ENCODE measurements at places on chromosomes 2 and 18.

DNA sequence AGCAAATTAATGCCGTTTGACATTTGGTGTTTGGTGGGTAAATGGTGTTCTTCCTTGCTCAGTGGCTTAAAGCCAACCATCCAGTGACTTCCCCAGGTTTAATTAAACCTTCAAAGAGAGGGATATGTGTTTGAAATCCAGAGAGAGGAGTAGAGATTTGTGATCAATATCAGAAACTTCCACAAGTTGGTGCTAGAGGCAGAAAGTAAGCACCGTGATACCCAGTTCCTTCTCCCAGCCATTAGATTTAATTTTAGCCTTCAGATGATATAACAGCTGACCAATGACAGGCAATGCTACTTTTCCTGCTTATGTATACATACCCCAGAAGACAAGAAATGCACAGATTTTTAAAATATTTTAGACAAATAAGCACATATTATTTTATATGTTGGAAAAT is 398.5 kb downstream of the CDH2 start:
- no peak for DNase-seq

- no peak for DNase-seq
Measured at GRCh38 chr2:44184106-44184505, 15.4 kb downstream of the PPM1B start.

GRCh38 chr2:165874445-165875039 is 79.0 kb downstream of the TTC21B start:
- no peak for DNase-seq

DNA sequence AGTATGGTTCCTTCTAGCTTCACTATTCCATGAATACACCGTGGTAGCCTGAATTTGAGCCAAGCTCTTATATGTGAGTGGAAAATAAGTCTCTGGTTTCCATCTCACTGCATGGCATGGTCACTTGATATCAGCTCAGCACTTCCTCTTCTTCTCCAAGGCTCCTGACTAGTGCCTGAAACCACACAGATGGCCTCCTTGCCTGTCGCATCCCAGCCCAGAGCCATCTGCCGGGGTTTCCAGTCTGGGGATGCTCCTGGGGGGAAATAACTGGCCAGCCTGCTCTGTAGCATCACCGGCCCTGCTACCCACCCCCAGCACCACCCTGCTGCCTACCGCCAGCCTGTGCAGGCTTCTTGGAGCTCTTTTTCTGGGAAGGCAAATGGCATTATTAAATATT is 7.7 kb upstream of the MARCHF4 start:
- DNase-seq = no peak

DNA sequence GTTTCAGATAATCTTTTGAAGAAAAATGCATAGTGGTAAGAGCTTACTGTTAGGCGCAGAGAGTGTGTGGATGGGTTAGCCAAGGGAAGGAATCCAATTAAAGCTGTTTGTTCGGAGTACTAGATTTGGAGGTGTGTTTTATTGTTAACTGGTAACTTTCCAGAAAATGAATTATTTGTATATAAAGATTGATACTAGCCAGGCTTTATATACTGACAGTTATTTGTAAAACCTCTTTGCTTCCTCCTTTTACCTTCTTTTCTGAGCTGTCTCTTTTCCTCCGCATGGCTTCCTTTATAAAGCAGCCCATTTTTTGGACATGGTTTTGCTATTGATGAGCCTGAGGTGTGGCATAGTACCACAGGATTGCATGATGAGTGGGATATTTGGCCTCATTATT is 25.6 kb downstream of the SPTBN1 start:
- DNase-seq = no peak

DNA sequence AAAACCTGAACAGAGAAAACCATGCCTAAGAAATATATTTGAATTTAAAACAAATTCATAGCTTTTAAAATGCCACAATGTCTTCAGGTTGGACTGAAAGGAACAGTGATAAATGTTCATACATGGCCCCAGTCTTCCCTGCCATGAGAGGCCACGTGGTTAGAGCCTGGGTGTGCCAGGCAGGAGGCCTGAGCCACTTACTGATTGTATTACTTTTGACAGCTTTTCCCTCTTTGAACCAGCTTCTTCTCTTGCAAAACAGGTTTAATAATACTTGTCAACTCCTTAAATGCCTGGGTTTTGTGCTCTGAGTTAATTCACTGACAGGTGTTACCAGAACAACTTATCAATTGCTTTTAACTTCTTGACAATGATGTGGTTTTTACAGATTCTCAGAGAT is 27.0 kb downstream of the RBKS start:
- DNase-seq = no peak

DNA sequence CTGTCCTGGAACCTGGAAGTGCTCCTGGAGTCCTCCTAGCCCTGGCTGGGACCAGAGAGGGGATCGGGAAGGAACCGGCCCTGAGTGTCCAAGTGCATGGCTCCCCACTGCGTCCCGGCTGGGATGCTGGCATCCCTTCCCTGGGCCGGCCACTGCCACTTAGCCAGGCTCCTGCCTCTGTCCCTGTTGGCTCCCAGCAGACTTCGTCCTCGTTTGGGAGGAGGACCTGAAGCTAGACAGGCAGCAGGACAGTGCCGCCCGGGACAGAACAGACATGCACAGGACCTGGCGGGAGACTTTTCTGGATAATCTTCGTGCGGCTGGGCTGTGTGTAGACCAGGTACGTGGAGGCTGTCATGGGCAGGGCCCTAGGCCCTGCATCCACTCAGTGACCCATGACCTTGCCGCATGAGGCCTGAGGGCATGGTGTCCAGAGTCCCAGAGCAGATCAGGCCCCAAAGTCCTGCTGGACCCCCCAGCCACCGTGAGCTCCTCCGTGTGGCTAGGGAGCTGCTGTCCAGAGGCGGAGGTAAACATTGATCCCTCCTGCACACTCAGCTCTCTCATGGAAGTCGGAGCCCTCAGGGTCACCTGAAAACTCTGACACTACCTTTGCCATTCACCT is 7.1 kb downstream of the ANO7 start:
- no peak for DNase-seq

DNA sequence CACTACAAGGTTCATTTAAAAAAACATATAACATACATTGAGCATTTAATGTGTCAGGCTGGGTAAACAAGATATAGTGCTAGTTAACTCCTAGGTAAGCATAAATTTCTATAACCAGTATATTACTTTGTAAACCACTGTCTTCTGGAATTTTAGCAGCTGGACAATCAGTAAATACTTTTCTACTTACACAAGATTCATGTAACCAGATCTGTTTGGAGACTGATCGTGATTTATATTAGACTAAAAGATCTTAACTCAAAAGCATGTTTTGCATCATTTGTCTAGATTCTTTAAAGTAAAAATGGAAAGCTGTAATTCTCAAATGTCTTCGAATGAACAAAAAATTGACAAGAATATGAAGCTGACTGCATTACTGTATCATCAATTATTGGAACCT is 941 bp upstream of the SGO2 start:
- DNase-seq = no peak

DNA sequence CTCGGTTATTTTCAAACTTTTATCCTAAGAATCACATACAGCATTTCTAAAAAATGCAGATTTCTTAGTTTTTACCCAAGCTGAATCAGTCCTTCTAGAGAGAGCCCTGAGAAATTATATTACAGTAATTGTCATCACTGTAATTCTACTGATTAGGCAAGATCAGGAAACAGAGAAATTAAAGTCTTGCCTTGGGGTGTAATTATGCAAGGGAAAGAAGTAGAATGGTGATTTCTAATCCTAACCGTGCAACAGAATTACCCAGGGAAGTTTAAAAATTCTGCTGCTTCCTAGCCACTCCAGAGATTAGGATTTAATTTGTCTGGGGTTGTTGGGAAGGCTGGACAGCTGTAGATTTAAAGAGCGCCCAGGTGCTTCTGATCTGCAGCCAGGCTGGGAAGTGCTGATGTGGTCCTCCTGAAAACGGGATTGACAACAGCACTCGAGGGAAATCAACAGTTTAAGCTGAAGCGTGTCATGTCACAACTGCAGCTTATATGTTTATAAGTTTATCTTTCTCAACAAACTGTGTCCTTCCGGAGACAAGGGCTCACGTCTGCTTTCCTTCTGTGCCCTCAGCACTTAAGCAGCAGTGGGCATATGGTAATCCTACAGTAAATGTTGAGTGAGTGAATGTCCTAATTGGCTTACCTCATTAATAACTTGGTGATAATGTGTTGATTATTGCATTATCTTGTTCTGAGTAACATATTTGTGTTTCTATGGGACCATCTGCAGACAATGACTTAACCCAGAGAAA is 671.9 kb upstream of the SOX11 start:
- DNase-seq = no peak

DNA sequence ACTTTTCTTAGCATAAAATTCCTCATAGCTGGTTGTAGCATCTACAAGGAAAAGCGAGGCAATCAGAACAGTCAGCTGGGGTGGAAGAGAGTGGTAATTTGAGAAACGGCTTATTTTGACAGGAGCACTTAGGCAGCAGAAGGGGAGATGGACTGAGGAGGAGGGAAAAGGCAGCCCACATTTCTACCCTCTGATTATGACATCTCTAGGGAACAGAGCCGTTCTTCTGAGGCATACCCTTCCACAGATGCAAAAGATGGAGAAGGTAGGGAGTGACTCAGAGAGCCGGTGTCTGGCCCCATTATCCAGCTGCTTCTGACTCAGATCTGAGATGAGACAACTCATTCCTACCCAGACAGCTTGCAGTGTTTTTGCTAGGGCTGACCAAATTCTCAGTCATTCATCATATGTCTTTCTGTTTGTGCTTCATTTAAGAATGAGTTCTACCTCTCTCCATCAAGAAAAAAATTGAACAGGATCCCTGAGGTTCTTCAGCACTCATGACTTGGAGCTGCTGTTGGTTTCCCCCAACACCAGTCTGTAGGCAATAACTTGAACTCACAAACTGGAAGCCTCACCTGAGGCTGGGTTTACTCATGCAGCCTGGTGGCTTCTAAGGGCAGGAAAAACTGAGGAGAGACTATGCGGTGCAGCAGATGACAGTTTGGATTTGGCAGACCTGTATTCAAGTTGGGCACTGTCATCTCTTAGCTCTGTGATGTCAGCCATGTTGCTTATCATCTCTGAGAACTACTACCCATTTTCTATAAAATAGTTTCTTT is 15.9 kb upstream of the SEC11C start:
- DNase-seq = no peak

DNA sequence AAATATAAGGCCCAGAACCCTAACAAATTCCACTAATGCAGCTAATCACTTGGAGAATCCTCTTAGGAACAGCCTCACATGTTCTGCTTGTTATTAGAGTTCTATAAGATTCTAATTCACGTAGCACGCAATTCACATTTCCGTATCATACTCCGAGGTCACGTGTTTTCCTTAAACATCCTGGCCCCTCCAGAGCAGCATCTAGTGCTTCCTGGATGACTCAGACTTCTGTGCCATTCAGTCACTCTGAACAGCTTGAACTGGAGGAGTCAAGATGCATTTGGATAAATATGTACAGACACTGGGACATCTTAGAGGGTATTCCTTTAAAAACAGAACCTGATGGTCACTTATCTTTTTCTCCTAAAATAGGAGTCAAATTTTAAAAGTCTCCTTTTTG is 156.5 kb downstream of the MYO5B start:
- DNase-seq = no peak

- DNase-seq = no peak
Measured at GRCh38 chr2:34851804-34852203, 1252.7 kb upstream of the FAM98A start.

DNA sequence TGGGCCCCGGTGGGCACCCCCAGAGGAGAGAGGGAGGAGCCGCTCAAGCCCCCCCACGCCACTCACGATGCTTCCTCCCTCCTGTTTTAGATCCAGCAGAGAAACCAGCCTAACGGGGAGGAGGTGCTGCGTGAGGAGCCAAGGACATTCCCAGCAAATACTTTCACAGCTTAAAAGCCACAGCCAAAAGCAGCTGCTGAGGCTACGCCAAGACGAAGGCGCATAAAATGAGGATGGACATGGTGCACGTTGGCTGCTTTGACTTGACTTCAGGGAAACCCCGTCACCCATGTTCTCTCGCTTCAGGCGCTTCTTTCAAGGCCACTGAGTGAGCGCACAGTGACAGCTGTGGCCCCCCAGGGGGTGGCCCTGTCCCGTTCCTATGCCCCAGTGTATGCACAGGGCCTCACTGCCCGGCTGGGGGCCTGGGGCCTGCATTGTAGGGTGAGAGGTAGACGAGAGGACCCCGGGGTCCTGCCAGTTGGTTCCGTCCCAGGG is 72.1 kb upstream of the PXDN start:
- DNase-seq = no peak

- no peak for DNase-seq
Measured at GRCh38 chr2:238116298-238117198, 16.4 kb downstream of the ESPNL start.

DNA sequence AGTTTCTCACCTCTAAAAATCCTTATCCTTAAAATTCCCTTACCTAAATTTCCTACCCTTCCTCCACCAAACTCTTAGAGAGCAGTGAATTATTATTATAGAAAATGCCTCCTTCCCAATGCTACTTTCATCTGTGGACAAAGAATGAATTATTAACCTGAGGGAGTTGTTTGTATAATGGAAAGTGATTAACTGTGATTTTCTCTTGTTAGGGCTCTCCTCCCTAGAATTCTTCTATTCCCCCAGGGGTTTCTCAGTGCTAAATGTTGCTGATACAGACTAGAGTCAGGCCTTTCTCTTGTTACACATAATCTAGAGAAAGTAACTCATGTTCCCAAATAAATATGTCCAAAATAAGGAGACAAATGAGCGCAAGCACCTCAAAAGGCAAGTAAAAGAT is 23.3 kb downstream of the EPB41L5 start:
- no peak for DNase-seq

DNA sequence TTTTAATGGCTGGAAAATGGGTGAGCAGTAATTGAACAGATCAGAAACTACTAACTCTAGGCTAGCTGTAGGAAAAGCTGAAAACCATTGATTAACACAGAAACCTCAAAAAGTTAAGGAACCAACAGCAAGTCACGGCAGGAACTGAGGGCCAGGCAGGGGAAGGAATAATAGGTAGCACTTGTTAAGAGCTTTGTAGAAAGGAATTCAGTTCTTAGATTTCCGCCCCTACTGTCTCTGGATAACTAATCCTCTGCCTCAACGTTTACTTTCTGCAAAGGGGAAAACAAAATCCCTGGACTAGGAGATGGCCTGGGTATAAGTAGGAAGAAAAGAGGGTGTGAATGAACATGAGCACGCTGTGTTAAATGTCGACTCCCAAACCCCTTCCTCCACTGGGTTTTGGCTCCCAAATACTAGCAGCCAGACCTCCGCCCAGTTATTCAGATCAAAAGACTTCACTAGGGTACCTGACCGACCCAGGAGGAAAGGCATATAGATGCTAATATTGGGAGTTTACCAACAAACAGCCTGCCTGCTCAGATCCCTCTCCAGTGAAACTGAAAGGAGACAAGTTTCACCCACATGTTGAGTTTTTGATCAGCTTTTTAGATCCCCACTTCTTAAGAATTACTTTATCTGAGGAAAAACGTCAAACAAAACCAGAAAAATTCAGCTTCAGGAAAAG is 12.4 kb downstream of the SMAD2 start:
- DNase-seq = no peak

GRCh38 chr2:48694149-48694548 is 61.4 kb downstream of the LHCGR start:
- no peak for DNase-seq
